Left renal pelvis (tissue), 4 donors: ENCODE measurements at places on chromosomes 7 and 10.

DNA sequence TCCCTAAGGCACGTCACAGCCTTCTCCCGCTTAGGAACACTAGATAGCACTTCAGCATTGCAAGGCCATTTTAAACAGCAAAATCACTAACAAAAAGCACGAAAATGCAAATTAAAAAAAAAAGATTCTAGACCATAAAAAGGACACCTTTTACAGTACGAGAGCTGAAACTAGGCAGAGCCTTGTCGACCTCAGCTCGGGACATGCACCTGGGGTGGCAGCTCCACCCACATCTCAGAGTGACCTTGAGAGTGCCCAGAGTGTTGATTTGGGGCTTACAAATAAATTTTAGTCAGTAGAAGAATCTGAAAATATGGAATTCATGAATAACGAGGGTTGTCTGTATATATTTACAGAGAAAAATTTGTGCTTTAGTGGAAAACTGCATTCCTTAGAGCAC is 1.1 kb downstream of the MRPS24 start:
- no peak for DNase-seq

DNA sequence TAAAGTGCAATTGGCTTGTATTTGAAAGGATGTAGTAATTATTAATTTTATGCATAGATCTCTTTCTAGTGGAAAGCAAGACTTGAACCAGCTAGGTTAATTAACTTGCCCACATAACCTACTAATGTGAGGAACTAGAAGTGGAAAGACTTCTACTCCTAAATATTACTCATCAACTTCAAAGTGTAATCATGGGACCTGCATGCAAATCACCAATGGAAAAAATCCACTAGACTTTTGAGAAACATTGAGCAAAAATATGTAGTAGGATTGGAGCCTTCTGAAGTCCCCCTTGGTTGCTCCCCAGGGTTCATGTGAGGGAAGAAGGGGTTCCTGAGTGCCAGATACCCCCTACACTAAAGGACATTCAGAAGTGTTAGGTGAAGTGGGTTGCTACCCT is 240.2 kb downstream of the PTEN start:
- no peak for DNase-seq

DNA sequence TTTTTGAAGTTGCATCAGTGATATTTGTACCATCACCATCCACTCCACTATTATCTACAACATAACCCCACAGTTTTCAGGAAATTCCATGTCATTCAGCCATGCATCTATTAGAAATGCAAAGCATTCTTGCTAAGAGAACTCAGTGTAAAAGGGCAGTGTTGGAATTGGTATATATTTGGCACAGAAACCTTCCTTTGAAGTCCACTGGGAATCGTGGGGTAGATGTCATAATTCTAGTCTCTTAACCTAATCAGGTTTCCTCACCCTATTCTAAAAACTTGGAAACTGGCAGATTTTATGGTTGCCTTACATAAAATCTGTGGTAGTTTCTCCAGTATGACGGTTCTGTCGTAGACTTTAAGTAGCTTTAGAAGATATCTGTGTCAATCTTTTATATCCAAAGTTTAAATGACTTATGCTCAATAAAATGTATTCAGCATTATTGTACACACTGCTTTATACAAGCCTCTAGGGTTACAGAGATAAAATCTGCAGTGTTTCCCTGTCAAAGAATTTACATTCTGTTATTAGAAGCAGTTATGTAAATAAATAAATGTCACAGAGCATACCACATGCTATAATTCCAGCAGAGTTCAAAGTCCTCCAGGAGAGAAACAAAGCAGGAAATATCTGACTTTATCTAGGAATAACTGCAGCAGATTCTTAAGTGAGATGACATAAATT is 704.4 kb upstream of the CELF2 start:
- no peak for DNase-seq

GRCh38 chr7:155786491-155786890 is 25.8 kb downstream of the SHH start:
- no peak for DNase-seq

- no peak for DNase-seq
Measured at GRCh38 chr7:134755422-134756022, 23.9 kb upstream of the CALD1 start.

DNA sequence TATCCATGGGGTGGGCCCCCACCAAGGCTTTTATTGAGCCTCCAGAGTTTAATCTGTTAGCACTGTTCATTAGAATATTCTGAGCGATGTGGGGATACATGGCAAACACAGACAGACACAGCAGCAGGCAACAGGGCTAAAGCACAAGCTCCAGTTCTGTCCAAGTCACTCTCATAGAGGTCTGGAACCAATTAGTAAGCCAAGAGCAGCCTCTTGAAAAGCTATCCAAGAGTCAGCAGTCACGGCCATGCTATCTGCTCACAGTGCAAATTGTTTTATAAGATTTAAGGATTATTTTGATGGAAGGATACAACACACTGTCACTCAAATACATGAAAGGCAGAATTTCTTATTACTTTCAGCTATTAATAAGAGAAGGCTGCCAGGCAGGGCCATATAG is 86.4 kb upstream of the DGKB start:
- DNase-seq: no peak

DNA sequence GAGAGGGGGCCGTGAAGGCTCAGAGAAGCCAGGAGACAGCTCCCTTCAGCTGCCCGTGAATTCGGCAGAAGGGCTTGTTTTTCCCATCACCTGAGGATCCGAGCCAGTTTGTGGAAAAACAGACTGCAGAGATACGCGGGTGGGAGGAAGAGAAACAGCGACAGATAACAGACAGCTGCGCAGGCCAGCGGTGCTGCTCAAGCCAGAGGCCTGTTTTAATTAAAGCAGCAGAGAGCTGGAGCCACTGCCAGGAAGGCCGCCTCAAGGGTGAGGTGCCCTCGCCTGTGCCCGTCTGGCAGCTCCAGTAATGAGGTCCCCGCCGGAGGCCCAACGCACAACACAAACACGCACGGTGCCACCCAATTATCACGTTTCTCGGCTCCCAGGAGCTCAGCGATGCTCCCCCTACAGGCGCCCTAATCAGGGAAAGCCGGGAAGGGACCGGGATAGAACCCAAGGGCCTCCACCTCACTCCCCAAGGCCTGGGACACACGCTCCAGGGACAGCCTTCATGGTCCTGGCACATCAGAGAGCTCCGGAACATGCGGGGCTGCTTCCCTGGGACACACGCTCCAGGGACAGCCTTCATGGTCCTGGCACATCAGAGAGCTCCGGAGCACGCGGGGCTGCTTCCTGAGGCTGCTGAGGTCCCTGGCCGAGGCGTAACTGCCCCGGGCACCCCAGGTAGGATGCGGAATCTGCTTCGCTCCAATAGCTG is 60.6 kb upstream of the DNAAF5 start:
- no peak for DNase-seq

DNA sequence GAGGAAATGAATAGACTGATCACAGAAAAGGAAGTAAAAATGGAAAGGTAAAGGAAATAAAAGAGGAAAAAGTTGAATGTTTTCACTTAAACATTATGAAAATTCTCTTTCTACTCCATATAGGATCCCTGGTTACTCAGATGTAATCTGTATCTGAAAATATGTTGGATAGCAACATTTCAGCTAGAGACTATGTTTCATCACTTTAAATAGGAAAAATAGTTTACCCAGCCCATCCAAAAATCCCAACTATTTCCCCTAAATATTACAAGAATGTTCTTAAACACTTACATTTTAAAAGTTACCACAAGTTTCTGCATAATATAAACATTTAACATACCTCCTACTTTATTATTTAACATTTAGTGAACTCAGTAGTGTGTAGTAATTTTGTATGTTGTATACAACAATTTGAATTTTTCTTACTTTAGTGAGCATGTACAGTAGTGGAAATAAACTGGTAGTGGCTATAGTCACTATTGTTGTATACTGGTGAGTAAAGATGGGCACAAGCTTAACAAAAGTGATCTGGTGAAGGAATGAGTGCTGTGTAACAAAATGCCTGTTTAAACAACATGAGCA is 27.1 kb downstream of the SLF2 start:
- no peak for DNase-seq

- DNase-seq: no peak
Measured at GRCh38 chr10:117900280-117900679, 146.5 kb downstream of the RAB11FIP2 start.

GRCh38 chr7:88681682-88682081 is 77.8 kb upstream of the ZNF804B start:
- no peak for DNase-seq

- no peak for DNase-seq
Measured at GRCh38 chr7:141418066-141418465, 133.1 kb upstream of the AGK start.

DNA sequence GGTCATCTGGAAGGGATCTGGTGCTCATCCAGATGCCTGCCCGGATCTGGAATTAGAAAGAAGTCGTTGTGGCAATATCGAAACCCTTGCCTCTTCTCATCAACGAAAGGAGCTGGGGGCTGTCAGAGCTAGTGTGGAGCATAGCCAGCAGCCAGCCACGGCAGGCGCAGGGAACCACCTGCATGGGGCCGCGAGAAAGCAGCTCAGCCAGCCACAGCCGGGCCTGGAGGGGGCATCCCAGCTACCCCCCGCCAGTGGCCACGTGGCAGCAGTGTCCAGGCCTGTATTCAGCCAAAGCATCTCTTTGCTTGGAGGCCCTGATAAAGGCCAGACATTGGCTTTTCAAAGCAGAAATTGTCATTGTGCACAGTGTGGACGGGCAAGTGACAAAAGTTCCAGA is 19.1 kb downstream of the GPR26 start:
- DNase-seq: no peak

DNA sequence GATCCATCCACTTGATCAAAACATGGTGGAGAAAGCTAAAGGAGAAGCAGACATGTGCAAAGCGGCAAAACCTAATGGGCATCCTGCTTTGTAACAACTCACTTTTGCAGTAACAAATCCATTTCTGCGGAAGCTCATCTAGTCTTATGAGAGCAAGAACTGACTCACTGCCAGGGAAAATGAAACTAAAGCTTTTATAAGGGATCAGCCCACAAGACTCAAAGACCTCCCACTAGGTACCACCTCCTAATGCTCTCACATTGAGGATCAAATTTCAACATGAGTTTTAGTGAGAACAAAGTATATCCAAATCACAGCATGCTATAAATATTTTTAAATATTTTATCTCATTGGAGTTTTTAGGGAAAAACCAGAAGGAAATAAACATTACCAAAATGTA is 120.1 kb upstream of the GNAI1 start:
- no peak for DNase-seq

DNA sequence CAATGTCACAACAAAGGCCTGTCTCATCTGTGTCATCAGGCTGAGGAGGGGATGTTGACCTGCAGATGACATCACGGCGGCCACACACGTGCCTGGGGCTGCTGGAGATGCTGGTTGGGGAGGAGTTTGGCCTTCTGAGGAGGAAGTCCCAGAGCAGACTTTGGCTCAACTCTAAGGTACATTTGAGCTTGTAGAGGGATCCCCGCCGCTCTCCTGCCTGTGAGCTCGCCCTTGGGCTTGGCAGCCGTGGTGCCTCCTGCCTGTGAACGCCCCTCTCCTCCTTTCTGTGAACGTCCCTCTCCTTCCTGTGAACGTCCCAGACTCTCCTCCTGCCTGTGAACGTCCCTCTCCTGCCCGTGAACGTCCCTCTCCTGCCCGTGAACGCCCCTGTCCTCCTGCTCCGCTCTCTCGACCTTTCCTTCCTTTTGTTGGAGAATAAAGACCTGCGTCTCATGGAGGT is 176.4 kb downstream of the DNAJB6 start:
- no peak for DNase-seq

- DNase-seq: no peak
Measured at GRCh38 chr7:126378642-126379041, 874.1 kb downstream of the GRM8 start.

- no peak for DNase-seq
Measured at GRCh38 chr7:135758531-135758932, 9.9 kb upstream of the FAM180A start.

DNA sequence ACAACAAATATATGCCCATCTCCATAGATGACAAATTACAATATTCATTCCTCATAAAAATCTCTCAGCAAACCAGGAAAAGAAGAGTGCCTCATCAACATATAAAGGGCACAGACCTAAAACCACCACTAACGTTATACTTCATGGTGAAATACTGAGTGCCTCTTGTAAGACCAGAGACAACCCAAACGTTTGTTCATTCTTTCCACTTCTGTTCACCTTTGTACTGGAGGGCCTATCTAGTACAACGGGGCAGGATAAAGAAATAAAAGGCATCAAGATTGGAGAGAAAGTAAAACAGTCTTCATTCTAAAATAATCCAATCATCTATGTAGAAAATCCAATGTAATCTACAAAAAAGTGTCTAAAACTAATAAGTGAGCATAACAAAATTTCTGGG is 79.1 kb downstream of the LARP4B start:
- no peak for DNase-seq

- peak; percentile 29 for DNase-seq
Measured at GRCh38 chr7:24576171-24577025, 3.1 kb downstream of the PALS2 start.

DNA sequence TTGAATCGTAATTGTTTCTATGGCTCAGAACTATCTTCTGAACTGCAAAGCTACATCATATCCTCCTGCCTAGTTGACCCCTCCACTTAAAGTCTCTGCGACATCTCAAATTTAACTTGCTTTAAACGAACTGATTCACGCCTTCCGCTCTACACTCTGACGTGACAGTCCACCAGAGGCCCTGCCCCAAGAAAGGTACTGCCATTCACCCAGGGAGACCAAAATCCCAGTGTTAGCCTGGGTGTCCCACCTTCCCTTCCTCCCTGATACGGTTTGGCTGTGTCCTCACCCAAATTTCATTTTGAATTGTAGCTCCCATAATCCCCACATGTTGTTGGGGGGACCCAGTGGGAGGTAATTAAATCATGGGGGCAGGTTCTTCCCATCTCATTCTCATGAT is 90.8 kb downstream of the CPXM2 start:
- DNase-seq: no peak

DNA sequence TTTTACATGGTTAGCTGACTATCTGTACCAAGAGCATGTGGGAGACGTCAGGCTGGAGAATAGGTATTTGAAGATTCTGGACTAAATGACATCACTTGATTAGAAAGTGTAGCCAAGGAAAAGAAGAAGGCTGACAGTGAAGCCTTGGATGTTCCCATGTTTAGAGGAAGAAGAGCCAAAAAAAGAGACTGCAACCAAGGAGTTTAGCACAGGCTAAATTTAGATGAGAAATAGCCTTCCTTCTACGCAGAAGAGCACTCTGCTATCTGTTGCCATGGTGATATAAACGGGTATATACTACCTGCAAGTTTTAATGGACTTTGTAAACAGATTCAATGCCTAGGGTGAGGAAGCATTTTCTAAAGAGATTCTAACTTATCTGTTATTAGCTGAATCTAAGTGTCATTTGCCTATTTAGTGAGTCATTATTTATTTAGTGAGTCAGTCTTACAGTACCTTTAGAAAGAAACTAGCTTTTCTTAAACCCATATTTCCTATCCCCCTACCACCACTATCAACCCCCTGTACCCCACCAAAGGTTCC is 69.8 kb downstream of the CDK6 start:
- no peak for DNase-seq

- DNase-seq: no peak
Measured at GRCh38 chr10:4262870-4263600, 478.0 kb upstream of the KLF6 start.
